ENCODE measurements at places on chromosomes 2 and 18.

- DNase-seq: no peak
Measured at GRCh38 chr18:79771446-79772107, 26.2 kb upstream of the KCNG2 start.

DNA sequence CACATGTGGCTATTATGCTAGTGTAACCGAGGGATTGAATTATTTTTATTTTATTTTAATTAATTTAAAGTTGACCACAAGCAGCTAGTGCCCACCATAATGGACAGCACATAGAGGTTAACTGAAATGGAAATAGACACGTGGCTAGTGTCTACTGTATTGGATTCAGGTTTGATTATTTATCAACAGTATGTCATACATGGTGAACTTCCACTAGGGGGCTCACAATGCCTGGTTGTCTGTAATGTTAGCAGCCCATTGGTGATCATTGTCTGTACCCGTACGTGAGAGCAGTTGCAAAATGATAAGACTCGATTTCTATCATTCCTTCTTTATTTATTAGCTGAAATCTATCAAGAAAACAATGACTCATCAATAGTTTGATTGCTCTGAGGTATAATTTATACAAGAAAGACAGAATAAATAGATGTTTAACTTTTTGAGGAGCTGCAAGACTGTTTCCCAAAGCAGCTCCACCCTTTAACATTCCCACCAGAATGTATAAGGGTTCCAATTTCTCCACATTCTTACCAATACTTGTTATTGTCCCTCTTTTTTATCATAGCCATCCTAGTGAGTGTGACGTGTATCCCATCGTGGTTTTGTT lies 76.5 kb downstream of the CYBRD1 start:
- DNase-seq: no peak

DNA sequence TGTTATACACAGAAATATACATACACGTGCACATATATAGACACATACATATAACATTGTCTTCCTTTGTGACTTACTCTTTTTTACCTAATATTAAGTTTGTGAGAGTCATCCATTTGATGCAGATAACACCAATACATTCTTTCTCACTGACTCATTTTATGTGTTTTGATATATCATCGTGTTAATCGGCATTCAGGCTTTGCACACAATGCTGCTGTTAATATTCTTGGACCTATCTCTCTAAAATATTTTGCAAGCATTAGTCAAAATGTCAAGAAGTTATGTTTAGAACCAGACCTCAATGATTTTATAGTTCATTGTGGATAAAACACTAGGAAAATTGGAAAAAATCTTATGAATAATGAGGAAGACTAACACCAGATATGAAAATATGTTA lies 441.1 kb downstream of the LRATD1 start:
- no peak for DNase-seq

GRCh38 chr18:48826271-48826670 lies 124.5 kb downstream of the SMAD7 start:
- no peak for DNase-seq

- DNase-seq: no peak
Measured at GRCh38 chr2:31256611-31257382, 22.8 kb downstream of the EHD3 start.

GRCh38 chr2:191983186-191983585 lies 136.3 kb upstream of the CAVIN2 start:
- no peak for DNase-seq

GRCh38 chr2:241443486-241444223 lies 64.7 kb downstream of the STK25 start:
- DNase-seq: peak; percentile 87

GRCh38 chr2:70714141-70714905 lies 53.7 kb downstream of the ADD2 start:
- DNase-seq: no peak

DNA sequence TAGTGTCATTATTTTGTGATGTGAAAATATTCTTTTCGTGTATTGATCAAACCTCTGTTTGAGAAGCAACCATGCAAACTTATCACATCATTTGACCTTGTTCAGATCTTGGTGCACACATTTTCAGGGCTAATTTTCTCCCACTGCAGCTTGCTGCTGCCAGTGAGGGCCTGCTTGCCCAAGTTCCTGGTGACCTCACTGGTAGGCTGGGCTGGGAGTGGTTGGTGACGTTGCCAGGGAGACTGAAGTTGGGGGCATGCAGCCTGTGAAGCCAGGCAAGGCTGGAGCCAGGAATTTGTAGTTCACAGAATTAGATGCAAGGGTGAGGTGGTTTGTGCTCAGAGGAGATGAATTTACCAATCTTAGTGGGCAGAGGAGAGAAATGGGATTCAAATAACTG lies 38.5 kb downstream of the PARD3B start:
- no peak for DNase-seq

DNA sequence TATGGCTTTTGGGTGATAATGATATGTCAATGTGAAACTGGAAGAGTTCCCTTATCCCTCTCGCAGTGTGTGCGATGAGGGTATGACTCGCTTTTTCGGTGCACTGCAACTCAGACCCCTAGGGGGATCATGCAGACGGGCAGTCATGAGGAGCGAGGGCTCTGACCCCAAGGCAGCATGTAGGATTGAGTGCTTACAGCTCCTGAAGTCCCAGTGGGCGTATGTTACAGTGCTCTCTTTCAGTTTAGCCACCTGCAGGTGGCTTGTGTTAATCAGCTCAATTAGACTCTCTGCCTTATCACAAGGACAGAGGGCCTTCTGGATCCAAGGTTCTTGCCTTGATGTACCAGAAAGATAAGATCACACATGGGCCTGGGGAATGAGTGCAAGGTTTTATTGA lies 1269.9 kb upstream of the GYPC start:
- no peak for DNase-seq

- no peak for DNase-seq
Measured at GRCh38 chr2:187702157-187702556, 147.9 kb upstream of the TFPI start.

DNA sequence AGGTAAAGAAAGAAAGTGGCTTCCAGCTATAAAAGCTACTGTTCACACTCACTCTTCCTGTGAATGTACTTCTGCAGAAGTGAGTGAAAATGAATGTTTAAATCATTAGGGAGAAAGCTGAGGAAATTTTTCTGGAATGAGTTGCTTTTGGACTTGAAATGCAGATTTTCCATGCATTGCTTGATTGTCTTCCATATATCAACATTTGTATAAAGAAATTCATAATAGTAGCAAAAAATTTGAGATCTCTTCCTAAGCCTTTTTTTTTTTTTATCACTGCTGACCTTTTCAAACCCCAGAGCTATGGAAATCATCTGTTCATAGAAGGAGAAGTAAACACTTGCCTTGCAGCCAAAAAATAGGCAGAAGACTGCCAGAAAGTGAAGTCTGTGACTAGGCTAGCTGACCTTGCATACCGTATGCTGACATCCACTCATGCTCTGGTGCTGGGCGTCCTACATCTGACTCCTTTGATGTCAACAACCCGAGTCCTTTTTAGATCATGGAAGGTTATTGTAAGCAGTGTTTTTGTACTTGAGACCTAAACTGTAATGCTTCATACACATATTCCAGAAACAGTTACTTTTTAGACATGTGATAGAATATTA lies 154.5 kb upstream of the RASGRP3 start:
- no peak for DNase-seq

- no peak for DNase-seq
Measured at GRCh38 chr2:202808754-202809153, 62.8 kb downstream of the ICA1L start.

DNA sequence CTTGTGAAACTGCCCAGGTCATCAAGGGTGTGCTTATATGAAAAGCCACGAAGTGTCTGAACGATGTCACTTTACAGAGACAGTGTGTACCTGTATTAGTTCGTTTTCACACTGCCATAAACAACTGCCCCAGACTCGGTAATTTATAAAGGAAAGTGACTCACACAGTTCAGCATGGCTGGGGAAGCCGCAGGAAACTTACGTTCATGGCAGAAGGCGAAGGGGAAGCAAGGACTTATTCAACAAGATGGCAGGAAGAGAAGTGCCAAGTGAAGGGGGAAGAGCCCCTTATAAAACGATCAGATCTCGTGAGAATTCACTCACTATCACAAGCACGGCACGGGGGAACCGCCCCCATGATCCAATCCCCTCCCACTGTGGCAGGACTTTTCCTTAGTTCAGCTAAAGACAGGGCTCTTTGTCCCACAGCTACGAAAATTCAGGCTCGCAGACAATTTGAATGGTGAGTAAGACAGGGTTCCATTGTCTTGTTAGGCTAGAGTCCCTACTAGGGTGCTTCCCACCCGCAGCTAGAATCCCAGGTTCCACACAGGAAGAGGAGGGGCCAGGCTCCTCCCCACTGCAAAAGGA lies 20.1 kb downstream of the TMEM177 start:
- DNase-seq: no peak

Data from stimulated activated CD8-positive, alpha-beta memory T cell treated with anti-CD3 and anti-CD28 coated beads, Interleukin-15, amount 100 ng/mL, for 24 hours (primary cell).